ENCODE measurements at places on chromosomes 16 and 17. TPM values are rescaled to one million over a fixed set of nuclear protein-coding genes. Genes with fewer than 3 reads are reported as not detected.

The RPL23 gene
- polyA plus RNA-seq: 2,767 TPM

The KRTAP9-2 gene
- polyA plus RNA-seq: not detected

The RNF43 gene
- polyA plus RNA-seq: 13.6 TPM

The CA5A gene
- 0.11 TPM for polyA plus RNA-seq

The TNK1 gene
- 5.1 TPM for polyA plus RNA-seq

The HERPUD1 gene
- 145 TPM for polyA plus RNA-seq

The NPIPB2 gene
- 14.8 TPM for polyA plus RNA-seq

The NUDT7 gene
- 8.8 TPM for polyA plus RNA-seq

DNA sequence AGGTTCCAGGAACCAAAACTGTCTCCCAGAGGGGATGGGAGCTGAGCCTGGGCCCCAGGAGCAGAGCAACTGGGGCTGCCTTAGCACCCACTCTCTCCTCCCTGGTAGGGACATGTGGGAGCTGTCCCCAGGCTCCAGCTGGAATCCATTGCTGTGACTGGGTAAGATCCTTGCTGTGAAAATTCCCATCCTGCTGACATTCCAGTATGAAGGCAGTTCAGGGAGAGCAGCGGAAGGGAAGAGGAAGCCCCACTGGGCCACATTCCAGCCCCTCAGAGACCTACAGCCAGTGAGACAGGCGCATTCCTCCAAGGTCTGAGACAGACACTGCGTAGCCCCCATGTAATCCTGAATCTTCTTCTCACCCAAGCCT, 24.2 kb downstream of the MYO18A start:
- no peak for DNase-seq

GRCh38 chr16:35713762-35714650, 2254.6 kb downstream of the TP53TG3F start:
- DNase-seq: no peak

DNA sequence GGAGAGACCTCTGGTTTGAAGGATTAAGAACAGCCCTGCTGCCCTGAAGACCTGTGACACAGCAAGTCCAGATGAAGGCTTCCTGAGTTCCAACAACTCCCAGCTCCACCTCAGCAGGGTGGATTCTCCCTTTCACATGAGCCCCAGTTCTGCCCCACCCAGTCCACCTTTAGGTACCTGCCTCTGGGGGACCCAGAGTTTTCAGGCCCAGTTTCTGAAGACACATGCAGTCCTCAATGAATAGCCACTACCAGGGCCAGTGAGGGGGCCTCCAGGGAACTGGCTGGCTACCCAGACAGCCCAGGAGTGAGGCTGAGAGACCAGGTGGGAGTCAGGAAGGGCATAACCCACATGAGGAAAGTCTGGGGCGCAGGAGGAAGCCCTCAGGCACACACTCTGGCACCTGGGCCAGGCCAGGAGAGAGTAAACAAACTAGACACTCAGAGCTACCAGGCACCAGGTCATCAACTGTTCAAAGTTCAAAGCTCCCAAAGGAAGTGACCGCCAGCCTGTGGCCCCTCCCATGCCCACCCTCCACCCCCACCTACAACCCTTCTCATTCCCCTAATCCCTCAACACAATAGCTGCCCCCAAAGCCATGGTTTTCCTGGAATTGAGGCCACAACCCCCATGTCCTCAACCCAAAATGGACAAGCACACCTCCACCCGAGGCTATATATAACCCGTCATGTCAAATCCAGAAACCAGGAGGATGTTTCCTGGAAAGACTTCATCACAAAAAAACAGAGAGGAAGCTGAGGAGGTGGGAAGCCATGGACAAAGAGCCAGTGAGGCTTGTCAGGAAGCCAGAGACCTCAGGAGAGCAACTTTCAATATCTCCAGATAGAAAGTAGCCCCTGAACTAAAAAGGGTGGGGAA, 2.1 kb downstream of the MYO18A start:
- DNase-seq: no peak

DNA sequence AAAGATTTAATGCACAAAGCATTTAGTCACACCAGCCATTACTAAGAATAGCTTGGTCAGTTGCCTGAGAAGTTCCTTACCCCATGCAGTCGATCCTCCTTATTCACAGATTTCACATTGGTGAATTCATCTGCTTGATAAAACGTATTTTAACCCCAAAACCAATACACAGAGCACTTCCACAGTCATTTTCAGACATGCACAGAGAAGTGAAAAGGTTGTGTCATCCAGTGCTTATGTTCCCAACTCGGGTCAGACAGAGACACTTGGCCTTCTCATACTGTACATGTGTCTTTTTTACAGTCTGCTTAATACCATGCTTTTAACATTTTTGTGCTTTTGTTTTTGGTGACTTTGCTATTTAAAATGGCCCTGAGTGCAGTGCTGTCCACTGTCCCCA, 219.7 kb downstream of the SPECC1 start:
- no peak for DNase-seq

GRCh38 chr16:27267037-27267677, 1.4 kb downstream of the NSMCE1 start:
- DNase-seq: no peak

GRCh38 chr17:77926981-77927380, 31.5 kb upstream of the TNRC6C start:
- DNase-seq: no peak

DNA sequence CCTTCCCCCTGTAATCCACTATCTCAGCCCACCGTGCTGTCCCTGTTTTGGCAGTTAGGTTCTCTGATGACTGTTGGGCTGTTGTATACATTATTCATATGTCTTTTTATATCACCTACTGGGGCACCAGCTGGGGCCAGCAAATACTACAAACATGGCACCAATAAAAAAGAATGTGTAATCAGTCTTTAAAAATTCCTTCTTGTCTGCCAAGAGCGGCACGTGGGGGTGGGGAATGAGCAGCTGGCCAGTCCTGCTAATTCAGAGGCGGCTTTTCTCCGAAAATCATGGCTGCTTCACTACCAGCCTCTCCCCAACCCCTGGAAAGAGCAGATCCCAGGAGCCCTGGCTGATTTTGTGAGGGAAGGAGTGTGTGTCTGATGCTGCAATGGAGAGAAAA, 77.7 kb upstream of the EEF2KMT start:
- DNase-seq: no peak

DNA sequence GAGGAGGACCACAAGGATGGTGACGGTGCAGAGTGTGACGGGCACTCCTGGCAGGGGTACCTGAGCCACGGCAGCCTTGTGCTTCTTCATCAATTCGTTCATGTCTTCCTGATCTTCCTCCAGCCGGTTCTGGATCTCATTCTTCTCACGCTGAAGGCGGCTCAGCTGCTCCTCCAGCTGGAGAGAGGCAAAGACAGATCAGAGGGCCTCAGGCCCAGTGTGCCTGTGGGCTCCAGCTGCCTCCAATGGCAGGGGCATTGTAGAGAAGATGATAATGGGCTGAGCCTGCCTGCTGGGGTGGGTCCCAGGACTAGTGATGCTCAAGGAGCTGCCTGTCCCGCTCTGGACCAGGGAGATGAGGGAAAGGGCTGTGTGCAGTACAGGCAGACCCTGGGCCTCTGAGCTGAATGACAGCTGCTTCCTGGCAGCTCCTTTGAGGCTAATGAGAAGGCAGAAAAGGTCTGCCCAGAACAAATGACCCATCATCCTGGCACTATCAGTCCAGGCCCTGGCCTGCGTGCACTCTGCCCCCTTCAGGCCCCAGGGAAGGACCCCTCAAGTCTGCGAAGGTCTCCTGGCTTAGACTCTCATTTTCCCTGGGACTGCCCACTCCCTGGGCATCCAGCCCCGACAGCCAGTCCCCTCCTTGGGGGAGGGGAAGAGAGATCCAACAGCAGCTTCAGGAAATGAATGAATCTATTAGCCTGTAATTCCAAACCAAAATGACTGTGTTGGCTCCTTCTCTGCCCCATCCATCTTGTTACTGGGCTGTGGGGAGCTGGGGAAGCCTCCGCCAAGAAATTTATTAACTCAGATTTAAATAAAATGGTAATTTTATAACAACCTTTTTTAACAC, 48.0 kb downstream of the PIPOX start:
- DNase-seq: no peak

DNA sequence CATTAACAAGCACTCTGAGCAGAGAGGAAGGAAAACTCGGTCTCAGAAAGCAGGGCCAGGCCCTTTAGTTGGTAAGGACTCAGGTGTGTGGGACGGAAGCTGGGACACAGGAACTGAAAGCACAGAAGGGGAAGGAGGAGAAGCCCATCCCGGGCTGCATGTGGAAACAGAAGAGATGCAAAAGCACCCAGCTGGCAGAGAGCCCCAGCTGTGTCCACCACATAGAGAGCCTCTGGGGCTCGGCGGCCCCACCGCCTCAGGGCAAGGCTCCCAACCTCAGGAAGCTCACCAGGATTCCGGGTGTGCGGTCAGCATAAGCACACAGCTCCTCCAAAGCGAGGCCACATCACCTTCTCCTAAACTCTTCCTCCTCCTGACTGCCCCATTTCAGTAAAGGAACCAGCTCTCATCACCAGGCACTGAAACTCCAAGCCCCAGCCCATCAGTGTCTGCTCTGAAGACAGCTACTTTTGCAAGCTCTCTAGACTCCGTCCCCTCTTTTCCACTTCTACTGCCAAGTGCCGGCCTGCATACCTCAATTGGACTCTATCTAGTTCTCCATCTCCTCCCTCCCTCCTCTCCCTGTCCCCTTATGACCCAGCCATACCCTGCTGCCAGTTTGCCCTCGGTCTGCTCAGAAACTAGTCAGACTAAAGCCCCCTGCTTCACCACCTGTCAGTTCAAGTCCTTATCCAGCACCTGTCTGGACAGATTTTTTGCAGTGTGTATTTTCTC, 6.0 kb downstream of the ST3GAL2 start:
- no peak for DNase-seq

- no peak for DNase-seq
Measured at GRCh38 chr17:65130832-65131231, 6.3 kb upstream of the RGS9 start.

DNA sequence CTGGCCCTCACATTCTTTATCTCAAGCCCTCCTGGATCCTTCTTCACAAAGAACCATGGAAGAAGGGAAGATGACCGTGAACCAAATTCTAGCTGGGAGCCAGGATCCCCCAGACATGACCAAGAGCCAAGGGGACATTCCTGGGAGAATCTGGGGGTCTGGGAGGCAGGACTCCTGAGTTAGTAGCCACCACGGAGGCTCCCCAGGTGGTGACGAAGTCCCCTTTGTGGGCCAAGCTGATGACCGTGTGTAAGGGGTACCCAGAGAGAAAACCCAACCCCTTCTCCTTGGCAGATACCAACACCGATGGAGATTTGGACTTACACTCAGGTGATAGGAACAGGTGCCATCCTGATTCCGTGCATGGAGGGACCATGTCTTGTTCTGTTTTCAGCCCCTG, 6.8 kb upstream of the GFAP start:
- no peak for DNase-seq

DNA sequence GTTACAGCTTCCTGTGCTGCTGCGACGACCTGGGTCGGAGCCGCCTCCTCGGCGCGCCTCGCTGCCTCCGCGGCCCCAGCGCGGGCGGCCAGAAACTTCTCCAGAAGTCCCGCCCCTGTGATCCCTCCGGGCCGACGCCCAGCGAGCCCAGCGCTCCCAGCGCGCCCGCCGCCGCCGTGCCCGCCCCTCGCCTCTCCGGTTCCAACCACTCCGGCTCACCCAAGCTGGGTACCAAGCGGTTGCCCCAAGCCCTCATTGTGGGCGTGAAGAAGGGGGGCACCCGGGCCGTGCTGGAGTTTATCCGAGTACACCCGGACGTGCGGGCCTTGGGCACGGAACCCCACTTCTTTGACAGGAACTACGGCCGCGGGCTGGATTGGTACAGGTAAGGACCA, 746 bp downstream of the HS3ST2 start:
- no peak for DNase-seq

DNA sequence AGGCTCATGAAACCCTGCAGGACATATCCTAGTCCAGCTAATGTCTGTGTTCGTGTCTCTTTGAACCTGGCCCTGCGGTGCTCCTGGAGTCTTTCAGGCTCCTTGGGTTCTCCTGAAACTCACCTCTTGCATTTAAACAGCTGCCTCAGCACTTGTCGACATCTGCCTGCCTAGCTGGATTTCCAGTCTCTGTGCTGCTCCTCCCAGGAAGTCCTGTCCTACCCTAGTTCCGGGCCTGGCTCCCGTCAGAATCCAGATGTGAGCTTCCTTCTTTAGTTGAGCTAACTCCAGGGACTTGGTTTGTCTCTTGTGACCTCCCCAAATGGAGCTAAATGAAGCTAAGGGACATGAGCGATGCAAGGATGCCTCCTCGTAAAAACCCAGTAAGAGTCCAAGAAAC, 155.2 kb upstream of the PIRT start:
- DNase-seq: no peak

Measured in renal cortex interstitium (tissue), 15 donors.